Cerebellar nuclear complex (tissue), 1 donor: ENCODE measurements at places on chromosomes 7 and 10.

- no peak for DNase-seq
These were observed 178.5 kb downstream of the AMPH start for GRCh38 chr7:38452681-38453108.

DNA sequence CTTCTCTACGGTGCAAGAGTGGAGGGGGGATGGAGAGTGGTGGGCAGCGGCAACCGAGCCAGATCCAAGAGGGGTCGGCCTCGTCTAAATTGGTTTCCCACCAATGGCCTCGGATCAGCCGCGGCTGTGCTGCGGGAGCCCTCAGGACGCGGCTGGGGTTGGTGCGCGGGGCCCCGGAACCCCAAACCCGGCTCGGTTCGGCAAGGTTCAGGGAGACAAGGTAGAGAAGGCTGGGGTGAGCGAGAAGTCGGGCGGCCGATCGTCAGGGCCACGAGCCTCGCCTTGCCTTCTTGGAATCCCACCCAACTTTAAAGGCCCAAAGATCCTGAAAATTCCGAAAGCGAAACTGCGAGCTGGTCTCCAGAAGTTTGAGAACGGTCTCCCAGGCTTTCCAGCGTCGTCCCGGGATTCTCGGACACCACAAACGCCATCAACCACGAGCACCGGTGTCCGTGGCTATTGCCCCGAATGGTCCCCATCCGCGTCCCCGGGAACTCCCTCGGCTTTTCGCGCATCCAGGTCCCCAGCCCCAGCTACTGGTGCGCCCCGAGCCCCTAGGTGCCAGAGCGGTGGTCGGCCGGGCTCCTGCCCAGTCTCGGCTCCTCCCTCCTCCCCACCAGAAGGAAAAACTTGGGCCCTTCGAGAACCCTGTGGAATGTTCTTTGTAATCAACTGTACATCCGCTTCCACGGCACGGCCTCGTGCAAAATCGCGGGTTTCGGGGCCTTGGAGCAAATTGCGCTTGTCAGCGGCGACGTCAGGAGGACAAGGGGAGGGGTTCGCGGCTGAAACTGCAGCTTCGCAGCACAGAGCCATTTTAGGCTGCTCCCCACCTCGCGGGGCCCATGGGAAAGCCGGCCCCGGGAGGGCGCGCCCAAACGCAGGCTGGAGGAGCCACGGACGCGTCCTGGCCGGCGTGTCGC, 3.2 kb downstream of the SFMBT2 start:
- no peak for DNase-seq

- no peak for DNase-seq
These were observed 162.1 kb downstream of the KCNMA1 start for GRCh38 chr10:77475522-77475921.

GRCh38 chr10:9175200-9175599, 1120.7 kb downstream of the GATA3 start:
- no peak for DNase-seq

GRCh38 chr10:106025208-106025811, 1139.2 kb downstream of the SORCS1 start:
- DNase-seq: no peak

DNA sequence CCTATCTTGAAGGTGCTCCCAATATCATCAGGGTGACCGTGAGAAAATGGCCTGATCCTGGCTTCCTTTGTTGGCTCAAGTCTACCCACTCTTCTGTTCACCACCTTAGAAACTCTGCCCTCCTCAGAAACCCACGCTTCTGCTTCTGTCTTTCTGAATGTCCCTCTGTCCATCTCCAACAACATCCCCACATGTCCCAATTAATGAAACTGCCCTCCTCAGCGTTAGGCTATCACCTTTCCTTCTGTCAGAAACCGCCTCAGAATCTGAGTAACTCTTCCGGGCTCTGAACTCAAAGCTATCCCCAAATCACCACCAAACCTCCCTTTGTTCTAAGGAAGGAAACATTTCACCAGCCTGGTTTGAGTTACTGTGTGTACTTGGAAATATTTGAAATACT, 315.8 kb upstream of the ZNF32 start:
- no peak for DNase-seq

GRCh38 chr10:7971949-7972348, 82.5 kb upstream of the GATA3 start:
- DNase-seq: no peak

DNA sequence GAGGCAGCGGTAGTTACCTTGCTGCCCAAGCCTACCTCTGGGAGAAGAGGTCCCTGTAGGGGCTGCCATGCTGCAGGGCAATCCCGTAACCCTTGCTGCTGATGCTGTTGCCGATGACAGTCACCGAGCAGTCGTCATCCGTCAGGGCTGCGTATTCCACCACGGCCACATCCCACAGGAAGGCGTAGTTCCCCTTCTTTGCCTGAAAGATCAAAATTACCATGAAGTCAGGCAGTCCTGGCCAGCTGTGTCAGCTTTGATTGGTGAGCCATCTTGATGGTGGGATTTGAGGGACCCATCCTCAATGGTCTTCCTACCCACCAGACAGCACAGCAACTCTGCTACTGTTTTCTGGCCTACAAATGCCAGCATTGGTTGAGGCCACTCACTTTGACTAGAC, 746.8 kb downstream of the GRID1 start:
- DNase-seq: no peak

GRCh38 chr7:988426-988911, 5.5 kb downstream of the CYP2W1 start:
- DNase-seq: no peak

DNA sequence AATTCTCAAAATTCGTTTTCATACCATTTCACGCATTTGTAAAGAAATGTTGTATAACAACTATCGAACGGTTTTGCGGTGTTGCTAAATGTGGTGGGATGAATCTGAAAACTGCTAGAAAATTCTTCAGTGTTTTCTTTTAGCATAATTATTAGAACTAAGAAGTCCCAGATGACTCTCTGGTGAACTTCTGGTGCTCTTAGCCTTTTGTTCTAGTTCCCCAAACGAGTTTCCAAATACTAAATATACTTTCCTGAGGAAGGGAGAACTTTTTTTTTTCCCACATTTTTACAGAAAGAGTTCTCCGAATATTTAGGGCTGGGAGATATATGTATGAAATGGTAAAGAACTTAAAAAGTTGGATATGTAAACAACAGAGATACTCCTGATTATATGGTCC, 82.5 kb downstream of the ICA1 start:
- DNase-seq: no peak

DNA sequence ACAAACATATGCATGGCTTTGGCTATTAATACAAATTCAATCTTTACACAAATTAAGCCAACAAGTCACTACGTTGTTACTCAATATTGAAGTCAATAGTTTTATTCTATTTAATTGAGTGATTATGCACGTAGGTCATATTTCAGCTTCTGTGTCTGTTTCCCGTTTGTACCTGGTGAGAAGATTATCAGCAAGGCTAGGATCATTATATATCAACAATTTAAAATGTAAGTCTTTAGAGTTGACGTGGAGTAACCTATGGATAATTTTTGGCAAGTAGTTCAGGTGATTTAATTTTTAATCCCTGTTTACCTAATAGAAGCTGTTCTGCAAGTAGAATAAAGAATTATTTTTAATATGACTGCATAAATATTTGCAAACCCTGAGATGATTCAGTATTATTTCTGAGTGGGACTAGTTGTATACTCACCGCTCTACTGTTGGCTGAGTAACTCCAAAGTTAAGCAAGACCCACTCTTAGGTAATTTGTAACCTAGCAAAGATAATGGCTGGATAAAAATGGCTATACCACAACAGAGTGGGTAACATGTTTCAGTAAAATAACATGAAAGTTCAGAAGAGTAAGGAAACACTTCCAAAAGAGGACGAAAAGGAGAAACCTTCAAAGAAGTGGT, 161.0 kb downstream of the HGF start:
- no peak for DNase-seq

DNA sequence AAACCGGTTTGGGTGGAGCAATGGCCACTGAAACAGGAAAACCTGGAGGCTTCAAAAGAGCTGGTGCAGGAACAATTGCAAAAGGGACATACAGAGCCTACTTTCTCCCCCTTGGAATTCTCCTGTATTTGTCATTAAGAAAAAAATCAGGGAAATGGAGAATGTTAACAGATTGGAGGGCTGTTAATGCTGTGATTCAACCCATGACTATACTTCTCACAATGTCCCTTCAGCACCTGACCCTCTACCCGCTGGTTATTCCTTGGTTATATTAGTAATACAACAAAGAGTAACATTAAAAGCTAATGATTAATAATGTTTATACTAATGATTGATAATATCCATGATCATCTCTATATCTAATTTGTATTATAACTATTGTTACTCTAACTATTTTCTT, 34.4 kb upstream of the AKR1C2 start:
- DNase-seq: no peak

GRCh38 chr7:101898106-101898505, 80.7 kb downstream of the CUX1 start:
- DNase-seq: no peak

DNA sequence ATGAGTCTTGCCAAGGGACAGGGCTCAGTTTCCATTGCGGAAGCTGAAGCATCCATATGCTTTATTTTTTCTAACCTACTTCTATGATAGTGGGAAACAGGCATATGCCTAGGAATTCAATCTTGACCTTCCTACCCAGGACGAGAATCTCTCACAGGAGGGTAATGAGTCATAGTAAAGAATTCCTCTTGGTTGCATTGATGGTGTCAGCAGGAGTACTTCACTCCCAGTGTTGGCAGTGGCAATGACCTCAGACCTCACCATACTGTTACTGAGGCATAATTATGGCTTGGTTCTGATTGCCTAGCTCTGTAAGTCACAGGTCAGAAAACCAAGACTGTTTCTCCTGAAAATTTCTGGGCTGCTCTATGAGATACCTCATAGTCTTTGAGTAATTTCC, 552.9 kb downstream of the ARL4A start:
- no peak for DNase-seq

DNA sequence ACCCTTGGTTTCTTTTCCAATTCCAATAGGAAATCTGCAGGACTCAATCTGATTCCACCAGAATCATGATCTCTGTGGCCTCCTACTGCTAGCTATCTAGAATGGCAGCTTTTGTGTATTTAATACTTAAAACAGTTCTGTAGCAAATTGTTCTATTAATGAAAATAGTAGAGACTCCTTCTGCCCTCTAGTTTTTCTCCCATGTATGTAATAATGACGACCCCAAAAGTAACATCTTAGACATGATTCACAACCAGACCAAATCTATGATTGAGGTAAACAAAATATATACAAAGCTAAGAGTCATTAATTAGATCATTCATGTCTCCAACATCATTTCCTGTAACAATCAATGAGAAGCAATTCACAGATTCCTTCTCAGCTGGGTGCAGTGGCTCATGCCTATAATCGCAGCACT, 259.1 kb upstream of the MKLN1 start:
- DNase-seq: no peak

GRCh38 chr7:41814888-41815287, 112.0 kb upstream of the INHBA start:
- no peak for DNase-seq

DNA sequence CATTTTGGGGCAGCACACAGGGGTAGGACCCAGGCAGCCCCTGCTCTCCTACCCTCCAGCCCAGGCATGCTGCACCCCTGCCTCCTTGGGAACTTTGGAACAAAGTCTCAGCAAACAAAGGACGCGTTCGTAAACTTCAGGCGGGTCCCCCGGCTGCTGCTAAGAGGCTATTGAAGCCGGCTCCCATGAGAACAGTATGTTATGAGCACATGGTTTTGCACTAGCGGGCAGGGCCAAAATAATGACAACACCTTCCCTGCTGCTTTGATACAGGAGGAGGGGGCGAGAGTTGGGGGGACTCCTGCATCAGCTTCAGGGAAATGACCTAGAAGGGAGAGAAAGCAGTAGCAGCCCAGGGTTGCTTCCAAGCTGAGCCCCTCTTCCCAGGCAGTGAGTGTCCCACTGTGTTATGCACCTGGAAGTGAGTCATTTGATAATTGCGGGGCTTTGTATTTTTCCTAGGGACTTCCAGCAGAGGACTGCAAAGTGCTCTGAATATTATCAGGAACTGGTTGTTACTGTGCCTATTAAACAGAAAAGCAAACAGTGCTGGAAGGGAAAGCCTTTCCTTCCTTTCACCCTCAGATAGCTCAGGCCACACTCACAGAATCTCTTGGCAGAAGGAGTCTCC, 6.9 kb downstream of the ITPRIP start:
- no peak for DNase-seq

DNA sequence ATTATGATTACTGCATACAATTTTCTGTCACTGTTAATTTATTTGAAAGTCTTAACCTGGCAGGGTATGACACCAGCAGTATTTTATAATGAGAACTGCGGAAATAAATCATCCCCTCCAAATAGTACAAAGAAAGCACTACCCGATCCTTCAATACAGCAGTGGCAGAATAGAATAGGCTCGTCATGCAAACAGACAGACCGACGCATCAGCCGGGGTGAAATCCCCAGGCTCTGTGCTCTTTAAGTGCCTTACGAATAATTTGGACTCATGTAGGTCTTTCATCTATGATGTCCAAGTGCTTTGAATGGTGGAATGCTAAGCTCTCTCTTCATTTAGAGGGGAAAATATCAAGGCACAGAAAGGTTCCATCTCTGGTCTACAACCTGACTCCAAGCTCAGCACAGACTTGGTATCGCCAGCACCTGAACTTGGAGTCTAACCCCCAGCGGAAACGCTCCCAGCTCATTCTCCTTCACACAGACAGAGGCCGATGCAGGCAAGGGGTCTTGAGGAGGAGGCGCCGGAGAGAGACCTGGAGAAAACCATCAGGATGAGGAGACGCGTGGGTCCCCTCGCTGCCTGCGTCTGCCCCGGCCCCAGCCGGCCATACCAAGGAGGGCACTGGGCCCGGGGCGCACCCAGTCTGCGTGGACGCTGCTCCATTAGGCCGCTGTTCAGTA, 568.1 kb upstream of the MKI67 start:
- DNase-seq: no peak

DNA sequence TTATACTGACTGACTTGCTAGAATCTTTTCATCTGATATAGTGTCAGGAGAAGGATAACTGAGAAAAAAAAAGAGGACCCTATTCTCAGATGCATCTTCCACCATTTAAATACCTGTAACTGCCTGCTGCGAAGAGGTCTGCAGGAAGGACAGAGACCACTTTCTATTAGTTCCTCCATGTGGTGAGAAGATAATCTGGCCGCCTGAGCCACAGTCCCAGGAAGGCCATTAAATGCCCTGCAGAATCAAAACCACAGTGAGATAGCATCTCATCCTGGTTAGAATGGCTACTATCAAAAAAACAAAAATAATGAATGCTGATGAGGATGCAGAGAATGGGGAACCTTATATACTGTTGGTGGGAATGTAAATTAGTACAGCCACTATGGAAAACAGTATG, 19.9 kb upstream of the IFIT1B start:
- DNase-seq: no peak
